ENCODE measurements at places on chromosomes 16 and 17. TPM values are rescaled to one million over a fixed set of nuclear protein-coding genes. Genes with fewer than 3 reads are reported as not detected.

The SDK2 gene
- 4.4 TPM for total RNA-seq

The CLDN9 gene
- total RNA-seq = under 0.01 TPM

The OTOP3 gene
- not detected for total RNA-seq

The TMEM100 gene
- not detected for total RNA-seq

The PSME3IP1 gene
- 74.5 TPM for total RNA-seq

The CAPNS2 gene
- 87.5 TPM for total RNA-seq

The LGALS9C gene
- under 0.01 TPM for total RNA-seq

The ADORA2B gene
- 36.6 TPM for total RNA-seq

The C17orf113 gene
- total RNA-seq = 0.64 TPM

The SPATA32 gene
- not detected for total RNA-seq

The NPIPB4 gene
- total RNA-seq = 47.0 TPM

The HSD3B7 gene
- 4.1 TPM for total RNA-seq

The SMTNL2 gene
- total RNA-seq = not detected

The RGS11 gene
- total RNA-seq = 0.14 TPM

The CIAO3 gene
- 35.3 TPM for total RNA-seq

The CHRNE gene
- total RNA-seq = not detected

The FOXL1 gene
- 0.68 TPM for total RNA-seq

The ENPP7 gene
- total RNA-seq = not detected

The DRC3 gene
- total RNA-seq = 0.14 TPM

The HSF4 gene
- total RNA-seq = 8.4 TPM

The SMIM5 gene
- 0.34 TPM for total RNA-seq

The KRTAP9-2 gene
- total RNA-seq = not detected

The BTBD17 gene
- total RNA-seq = not detected

The CSH2 gene
- not detected for total RNA-seq

The IL17C gene
- total RNA-seq = not detected

The MYH13 gene
- total RNA-seq = not detected

The EIF5A gene
- total RNA-seq = 435 TPM

The EVPLL gene
- total RNA-seq = 2.3 TPM

The ACSM3 gene
- 1.4 TPM for total RNA-seq

The NSF gene
- 33.8 TPM for total RNA-seq

The SLC12A3 gene
- not detected for total RNA-seq

The TBC1D3C gene
- not detected for total RNA-seq

The ABCA5 gene
- 17.1 TPM for total RNA-seq

The PROCA1 gene
- under 0.01 TPM for total RNA-seq

The FADS6 gene
- 0.34 TPM for total RNA-seq

The ITGB4 gene
- 974 TPM for total RNA-seq

The HBA1 gene
- not detected for total RNA-seq

The LRRC75A gene
- total RNA-seq = under 0.01 TPM

The SYT17 gene
- 0.34 TPM for total RNA-seq

The CD300H gene
- total RNA-seq = not detected

The KCNG4 gene
- not detected for total RNA-seq

The TLCD2 gene
- total RNA-seq = 7.8 TPM

The GSPT1 gene
- 95.0 TPM for total RNA-seq

The TBC1D26 gene
- under 0.01 TPM for total RNA-seq

The GRAP gene
- total RNA-seq = 0.14 TPM

The KRT40 gene
- not detected for total RNA-seq

The CDRT15 gene
- total RNA-seq = not detected

The KRT36 gene
- not detected for total RNA-seq

The TBX6 gene
- 0.85 TPM for total RNA-seq

The IRX3 gene
- 2.1 TPM for total RNA-seq

The TMIGD1 gene
- not detected for total RNA-seq

The SLC6A2 gene
- total RNA-seq = 1.0 TPM

All from nasal cavity respiratory epithelium epithelial cell of viscerocranial mucosa (primary cell).